AG08396 (cell line): ENCODE measurements at places on chromosomes 3 and 15.

DNA sequence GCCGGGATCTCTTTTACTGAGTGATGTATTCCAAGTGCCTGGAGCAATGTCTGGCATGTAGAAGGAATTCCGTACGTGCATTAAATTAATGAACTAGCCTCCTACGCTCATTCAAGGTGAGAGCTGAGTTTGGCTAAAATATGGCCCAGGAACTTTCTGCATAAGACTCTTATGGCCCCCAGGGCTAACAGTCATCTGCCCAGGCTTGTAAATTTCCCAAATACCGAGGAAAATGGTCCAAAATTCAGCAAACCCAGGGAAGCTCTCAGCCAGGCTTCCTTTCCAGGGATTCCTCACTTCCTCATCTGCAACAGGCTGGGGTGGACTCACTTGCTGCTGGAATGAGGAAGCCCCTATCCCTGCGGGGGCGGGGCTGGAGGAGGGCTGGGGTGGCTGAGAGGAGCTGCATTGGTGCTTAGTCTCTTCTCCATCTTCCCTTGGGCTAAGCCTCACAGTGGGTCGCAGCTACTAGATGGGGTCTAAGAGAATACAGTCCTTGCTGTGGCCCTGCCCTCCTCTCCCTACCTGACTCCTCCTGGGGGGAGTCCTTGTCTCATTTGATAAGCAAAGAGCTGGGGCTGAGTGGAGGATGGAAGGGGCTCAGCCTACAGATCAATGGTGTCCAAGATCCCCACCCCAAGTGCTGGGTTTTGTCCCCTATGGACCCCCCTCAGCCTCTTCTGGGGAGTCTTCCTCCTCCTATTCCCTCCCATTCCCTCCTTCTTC, 28.5 kb upstream of the APOD start:
- DNase-seq = no peak

GRCh38 chr3:193863657-193864357, 270.8 kb downstream of the OPA1 start:
- DNase-seq = peak; percentile 32

DNA sequence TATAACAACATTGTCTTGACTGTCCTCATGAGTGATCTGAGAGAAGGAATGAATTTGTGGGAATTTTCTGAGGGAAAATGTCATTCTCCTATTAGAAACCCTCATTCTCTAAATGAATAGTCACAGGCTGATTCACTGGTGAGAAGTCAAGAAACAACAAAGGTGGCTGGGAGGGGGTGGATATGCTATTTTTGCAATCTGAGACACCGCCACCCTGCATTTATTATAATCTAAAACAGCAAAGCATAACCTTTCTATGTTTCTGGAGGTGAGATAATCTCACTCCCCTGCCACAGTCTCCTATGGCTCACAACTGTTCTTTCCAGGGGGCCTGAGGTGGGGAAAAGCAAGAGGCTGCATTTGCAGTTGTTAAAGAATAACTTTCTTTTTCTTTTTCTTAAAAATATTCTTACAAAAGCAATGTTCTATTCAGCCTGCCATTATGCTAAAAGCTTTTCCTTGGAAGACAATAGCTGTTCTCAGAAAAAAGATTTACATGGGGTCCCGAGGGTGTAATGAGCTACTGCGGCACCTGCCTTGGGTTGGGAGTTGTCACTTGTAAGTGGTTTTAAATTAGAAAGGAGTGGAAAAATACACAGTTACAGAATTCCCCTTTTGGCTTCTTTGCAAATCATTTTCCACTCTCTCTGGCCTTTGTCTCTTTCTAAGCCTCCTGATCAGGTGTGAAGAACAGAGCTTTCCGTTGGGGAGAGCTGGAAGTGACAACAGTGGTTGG, 220.9 kb downstream of the AGBL1 start:
- DNase-seq = peak; percentile 5

- no peak for DNase-seq
Observed at GRCh38 chr15:92909136-92909781, 9.1 kb downstream of the CHD2 start.

- no peak for DNase-seq
Observed at GRCh38 chr15:90979582-90979981, 14.8 kb downstream of the PRC1 start.
